ENCODE measurements at places on chromosomes 12 and 14.

- no peak for DNase-seq
Observed at GRCh38 chr14:20772650-20773049, 4.4 kb downstream of the EDDM3B start.

DNA sequence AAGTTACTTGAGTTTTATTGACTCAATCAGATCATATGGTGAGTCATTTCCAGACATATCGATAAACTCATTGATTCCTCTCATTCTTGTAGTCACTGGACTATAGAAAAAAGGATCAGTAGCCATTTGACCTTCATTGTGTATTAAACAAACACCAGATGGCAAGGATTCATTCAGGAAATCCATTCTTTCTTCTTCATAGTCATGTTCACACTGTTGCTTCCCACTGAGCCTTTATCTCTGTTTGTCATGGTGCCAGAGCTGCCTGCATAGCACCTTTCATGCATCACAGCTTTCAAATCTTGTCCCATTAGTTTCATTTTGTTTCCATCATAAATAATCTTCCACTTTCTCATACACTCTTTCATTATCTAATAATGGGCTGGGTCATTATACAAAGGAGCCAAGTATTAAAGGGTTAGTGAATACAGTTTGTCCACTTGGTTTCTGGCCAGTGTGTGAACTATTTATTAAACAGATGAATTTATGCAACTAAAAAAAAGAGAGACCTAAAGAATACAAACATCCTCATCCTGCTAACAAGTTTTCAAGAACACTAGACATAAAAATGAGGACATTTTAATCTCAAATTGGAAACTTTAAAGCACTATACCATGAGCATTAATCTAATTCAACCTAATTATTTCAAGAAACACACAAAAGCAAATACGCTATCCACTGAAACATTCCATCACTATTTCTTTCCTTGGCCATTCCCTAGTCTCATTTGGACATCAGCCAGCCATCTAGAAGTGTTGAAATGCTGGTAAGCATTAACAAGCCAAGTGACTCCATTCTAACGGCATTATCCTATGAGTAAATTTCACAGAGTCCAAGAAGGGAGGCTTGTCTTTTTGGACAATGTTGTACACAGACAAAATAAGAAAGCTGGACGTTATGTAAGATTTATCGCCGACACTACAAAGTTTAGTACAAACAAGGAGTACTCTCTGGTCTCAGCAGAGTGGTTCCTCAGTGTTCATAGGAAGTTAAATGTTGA lies 476.5 kb downstream of the FOXG1 start:
- no peak for DNase-seq

DNA sequence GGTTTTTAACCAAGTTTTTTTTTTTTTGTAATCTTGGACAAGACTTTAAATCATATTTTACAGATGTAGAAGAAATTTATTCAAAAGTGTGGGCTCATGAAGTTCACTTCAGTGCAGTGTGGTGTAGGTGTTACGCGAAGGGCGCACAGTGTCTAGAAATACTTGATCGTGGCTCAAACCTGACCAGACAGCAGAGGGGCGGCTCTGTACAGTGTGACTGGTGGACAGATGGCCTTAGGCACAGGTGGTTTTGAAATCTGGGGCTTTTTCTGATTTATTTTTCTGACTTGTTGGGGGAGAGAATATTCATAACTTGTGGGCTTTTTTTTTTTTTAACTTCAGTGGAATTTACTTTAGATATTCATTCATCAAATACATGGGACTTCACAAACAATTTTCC lies 179.2 kb downstream of the PELI2 start:
- no peak for DNase-seq

DNA sequence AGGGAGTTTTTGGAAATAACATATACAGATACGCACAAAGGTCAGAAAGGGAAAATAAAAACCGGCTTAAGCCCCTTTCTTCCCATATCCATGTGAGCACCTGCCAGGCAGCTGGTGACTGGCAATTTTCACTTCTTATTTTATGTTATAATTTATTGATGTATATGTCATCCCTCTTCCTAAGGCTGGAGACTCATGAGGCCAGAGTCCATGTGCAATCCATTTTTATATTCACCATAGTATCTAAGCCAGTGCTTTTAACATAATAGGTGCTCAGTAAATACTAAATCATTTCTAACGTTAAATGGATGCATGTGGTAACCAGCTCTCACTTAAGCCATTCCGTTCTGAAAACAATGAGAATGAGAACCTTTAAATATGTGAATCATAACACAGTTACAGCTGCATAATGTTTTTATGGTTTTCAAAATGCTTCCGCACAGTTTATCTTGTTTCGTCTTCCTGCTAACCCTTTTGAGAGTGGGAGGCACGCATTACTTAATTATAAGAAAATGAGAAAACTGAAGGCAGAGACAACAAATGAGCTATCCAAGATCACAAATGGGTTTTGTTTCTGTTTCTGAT lies 178.3 kb downstream of the CACNA1C start:
- DNase-seq, result no peak

All from stimulated activated CD4-positive, alpha-beta T cell treated with anti-CD3 and anti-CD28 coated beads, Interleukin-2, amount 100 ng/mL, for 24 hours (primary cell).